Airway epithelial cell (primary cell): ENCODE measurements at places on chromosomes 6 and 20. TPM values are rescaled to one million over a fixed set of nuclear protein-coding genes. Genes with fewer than 3 reads are reported as not detected.

DDO gene
- total RNA-seq = not detected in 2 replicates

MARCKS gene
- total RNA-seq = 66.0 and 76.7 TPM in 2 replicates

PLCB1 gene
- 0.85 and 1.7 TPM in 2 replicates for total RNA-seq

DEFB132 gene
- total RNA-seq = not detected in 2 replicates

SLC44A4 gene
- 4.2 and 7.5 TPM in 2 replicates for total RNA-seq

NUS1 gene
- 14.8 and 18.9 TPM in 2 replicates for total RNA-seq

EYS gene
- 0.28 and 0.37 TPM in 2 replicates for total RNA-seq

SCP2D1 gene
- not detected in 2 replicates for total RNA-seq

ZNF133 gene
- total RNA-seq = 12.8 and 20.0 TPM in 2 replicates

GOPC gene
- 21.3 and 28.6 TPM in 2 replicates for total RNA-seq
